Transverse colon (tissue), 4 donors: ENCODE measurements at places on chromosomes 1 and 21.

DNA sequence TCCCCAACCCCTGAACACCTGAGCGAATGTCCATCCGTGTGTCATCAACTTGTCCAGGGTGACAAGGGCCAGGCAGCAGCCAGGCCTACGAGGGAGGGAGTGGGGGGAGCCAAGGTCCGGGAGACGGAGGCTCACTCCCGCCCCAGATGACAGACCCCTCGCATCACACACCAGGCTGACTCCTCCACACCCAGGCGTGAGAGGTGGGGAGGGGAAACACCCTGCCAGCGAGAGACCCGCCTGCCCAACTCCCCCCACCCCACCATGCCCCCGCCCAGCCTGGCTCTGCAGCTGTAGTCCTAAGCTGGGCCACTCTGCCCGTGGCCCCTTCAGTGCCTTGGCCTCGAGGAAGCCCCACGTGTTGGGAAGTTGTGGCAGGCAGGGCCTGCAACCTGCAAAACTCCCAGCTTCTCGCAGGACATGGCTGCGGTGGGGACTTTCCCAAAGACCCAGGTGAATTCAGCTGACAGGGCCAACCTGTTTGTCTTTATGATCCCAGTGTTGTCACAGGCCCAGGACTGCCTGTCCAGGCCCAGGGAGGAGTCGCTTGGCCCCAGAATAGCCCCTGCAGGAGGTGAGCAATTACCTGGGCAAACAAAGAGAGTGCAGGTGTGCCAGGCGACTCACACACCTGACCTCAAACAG, 62.9 kb downstream of the RIPK4 start:
- DNase-seq: peak; percentile 87

DNA sequence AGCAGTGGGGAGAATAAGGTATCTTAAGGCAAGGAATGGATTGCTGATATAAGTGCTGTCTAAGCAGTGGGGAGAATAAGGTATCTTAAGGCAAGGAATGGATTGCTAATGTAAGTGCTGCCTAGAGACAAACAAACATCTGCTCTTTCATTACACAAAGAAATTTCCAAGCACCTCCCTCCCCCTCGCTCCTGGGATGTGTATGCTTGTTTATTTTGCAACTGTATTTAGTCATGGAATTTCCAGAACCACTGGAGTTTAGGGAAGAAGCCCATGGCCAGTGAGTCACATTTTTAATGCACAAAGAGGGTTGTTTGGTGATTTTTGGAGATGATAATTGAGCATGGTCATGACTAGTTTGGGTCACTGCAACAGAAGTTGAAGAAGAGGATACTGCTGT, 21.5 kb downstream of the PDPN start:
- no peak for DNase-seq

DNA sequence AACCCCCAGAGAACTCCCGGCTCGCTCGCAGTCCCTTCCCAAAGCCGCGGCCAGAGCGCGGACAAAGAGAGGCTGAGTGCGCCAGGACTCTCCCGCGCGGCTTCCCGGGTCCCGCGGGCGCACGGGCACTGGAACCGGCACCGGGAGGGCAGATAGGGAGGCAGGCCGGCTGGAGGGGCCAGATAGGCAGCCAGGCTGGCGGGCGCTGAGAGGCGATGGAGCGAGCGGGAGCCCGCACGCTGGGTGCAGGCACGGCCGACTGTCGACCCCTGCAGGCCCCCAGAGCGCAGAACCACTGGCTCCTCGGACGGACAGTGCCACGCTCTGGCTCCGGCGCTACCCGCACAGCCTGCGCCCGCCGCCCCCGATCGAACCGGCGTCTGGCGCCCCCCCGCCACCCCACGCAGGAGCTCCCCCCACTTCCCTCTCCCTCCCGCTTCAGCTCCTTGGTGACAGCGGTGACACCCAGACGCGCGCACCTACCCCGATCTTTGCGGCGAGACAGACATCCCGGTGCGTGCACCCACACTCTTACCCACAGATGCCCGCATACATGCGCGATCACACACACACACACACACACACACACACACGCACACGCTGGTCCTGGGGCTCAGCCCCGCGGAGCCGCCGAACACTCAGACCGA, 534 bp downstream of the SLC6A9 start:
- peak; percentile 37 for DNase-seq

- DNase-seq: no peak
These were observed 550.6 kb downstream of the MATN1 start for GRCh38 chr1:30172757-30173156.

DNA sequence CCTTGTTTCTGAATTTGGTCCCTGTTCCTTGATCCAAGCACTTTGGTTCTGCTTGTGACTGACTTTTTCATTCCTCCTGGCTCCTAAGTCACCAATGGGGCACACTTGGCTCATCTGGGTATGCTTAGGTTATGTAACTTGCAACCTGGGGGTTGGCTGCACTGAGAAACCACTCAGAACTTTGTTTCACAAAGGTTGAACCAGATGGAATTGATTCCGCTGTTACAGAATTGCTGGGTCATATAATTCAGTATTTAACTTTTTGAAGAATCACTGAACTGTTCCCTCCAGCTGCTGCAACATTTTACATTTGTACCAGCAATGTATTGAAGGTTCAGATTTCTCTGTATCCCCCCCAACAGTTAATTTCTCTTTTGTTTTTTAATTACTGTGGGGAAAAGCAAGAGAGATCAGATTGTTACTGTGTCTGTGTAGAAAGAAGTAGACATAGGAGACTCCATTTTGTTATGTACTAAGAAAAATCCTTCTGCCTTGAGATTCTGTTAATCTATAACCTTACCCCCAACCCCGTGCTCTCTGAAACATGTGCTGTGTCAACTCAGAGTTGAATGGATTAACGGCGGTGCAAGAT, 9.6 kb upstream of the NVL start:
- no peak for DNase-seq
